ENCODE measurements at places on chromosomes 2 and 18. TPM values are rescaled to one million over a fixed set of nuclear protein-coding genes. Genes with fewer than 3 reads are reported as not detected.

Gene RANBP2
- 72.1 TPM for total RNA-seq

Gene PSMD14
- total RNA-seq = 28.4 TPM

- no peak for DNase-seq
- no peak overlapping the region for H3K4me3 ChIP-seq
- H3K4me1 ChIP-seq = no peaks in the 10 kb centered on the region
- H3K36me3 ChIP-seq = peaks cover 13% of the 10 kb centered on the region
Measured at GRCh38 chr18:76991021-76991688, 141.4 kb downstream of the MBP start.

GRCh38 chr2:65579506-65580235 lies 147.3 kb upstream of the SPRED2 start:
- no peaks in the 10 kb centered on the region for H3K27me3 ChIP-seq
- no peaks in the 10 kb centered on the region for H3K4me1 ChIP-seq
- no peaks in the 10 kb centered on the region for H3K36me3 ChIP-seq
- no peak overlapping the region for H3K4me3 ChIP-seq
- H3K27ac ChIP-seq = no peak overlapping the region
- no peak for DNase-seq

Gene TCF23
- not detected for total RNA-seq

DNA sequence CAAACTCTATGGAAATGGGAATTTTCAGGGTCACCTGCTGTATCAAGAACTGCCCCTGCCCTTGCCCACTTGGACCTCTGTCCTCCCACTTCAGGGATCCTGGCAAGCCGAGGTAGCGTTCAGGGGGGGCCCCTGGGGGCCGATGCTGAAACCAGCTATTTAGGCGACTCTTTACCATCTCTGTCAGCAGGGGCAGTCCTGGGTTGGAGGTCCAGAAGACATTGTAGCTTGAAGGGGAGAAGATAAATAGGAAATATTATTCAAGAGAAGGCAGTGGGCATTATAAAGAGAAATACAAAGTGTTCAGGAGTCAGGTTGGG lies 2.4 kb downstream of the MOGS start:
- no peak overlapping the region for H3K27ac ChIP-seq
- H3K4me3 ChIP-seq = no peak overlapping the region
- no peaks in the 10 kb centered on the region for H3K27me3 ChIP-seq
- H3K4me1 ChIP-seq = peaks cover 16% of the 10 kb centered on the region
- no peak for DNase-seq

GRCh38 chr2:95061119-95061512 lies 35.6 kb downstream of the MAL start:
- H3K4me1 ChIP-seq = peaks cover 42% of the 10 kb centered on the region
- H3K36me3 ChIP-seq = no peaks in the 10 kb centered on the region
- H3K27ac ChIP-seq = peak overlapping the region; percentile 91
- no peak for DNase-seq
- H3K4me3 ChIP-seq = no peak overlapping the region

DNA sequence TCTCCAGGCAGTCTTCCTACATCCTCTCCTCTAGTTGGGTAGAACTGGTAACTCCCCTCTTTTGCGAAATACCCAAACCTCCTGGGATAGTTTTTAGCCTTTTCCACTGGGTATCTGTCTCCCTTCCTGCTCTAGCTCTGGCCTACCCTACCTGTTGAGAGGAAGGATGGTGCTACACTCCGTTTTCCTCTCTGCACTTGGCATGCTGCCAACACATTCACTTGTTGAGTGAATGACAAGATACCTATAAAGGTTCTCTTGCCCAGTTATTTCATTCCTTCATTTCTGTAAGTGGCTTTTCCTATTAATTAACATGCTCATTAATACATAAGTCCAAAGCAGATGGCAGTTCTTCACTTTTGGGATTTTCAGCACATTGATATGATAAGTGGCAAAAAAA lies 293.8 kb downstream of the CNTNAP5 start:
- no peak overlapping the region for H3K4me3 ChIP-seq
- DNase-seq = no peak
- H3K27ac ChIP-seq = no peak overlapping the region
- no peaks in the 10 kb centered on the region for H3K4me1 ChIP-seq
- no peaks in the 10 kb centered on the region for H3K27me3 ChIP-seq
- no peaks in the 10 kb centered on the region for H3K36me3 ChIP-seq

Gene SNED1
- total RNA-seq = 167 TPM

DNA sequence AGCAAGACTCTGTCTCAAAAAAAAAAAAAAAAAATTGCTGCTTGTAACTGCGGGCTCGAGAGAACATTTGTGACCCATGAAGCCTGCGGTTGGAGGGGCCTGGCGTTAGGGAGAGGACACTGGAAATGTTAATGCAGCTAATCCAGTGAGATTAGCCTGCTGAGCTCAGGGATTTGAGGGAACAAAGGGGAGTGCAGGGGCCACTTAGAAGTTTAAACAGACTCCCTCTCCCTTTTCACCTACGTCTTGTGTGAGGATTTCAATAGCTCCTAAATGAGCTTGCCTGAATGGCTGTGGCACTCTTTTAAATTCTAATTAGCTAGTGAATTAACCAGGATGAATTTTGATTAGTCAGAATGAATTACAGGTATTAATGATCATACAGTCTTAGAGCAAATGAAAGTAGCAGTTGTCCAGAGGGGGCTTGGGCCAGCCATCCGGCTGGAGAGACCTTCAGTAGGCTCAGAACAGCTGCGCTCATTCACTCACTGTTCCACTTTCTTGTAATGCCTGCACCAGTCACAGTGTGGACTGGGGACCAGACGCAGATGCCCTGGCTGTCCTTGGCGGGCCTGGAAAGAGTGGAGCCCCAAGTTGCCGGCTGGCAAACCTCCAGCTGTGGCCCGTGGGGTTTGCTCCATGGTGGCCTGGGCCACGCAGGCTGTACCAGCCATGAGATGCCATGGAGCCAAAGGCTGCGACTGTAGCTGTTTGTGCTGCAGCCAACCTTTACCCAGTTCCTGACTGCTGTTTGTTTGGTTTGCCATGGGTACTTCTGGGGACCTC lies 20.8 kb downstream of the LDLRAD4 start:
- H3K36me3 ChIP-seq = no peaks in the 10 kb centered on the region
- H3K27ac ChIP-seq = no peak overlapping the region
- no peaks in the 10 kb centered on the region for H3K4me1 ChIP-seq
- no peak overlapping the region for H3K4me3 ChIP-seq
- H3K27me3 ChIP-seq = no peaks in the 10 kb centered on the region

DNA sequence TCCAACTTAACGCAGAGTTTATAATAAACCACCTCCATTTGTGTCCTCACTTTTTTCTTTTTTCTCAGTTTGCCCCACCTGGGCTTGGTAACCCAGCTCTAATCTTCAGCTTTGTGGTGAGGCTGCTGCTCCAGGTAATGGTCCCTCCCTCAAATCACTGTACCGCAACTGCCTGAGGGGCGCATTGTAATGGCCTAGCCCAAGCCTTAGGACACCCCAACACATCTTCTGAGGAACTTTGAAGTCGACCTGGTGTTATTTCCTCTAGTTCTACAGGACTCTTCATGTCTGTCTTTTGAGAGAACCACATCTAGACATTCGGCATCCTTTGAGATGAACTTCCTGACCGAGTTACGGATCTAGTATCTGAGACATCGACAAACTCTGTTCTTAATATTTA lies 99.7 kb downstream of the PLEKHM3 start:
- no peaks in the 10 kb centered on the region for H3K4me1 ChIP-seq
- no peak overlapping the region for H3K27ac ChIP-seq
- no peaks in the 10 kb centered on the region for H3K36me3 ChIP-seq
- no peak overlapping the region for H3K4me3 ChIP-seq

Gene BCL11A
- not detected for total RNA-seq

Gene AAK1
- 46.1 TPM for total RNA-seq

- no peak overlapping the region for H3K27ac ChIP-seq
- H3K4me1 ChIP-seq = no peaks in the 10 kb centered on the region
Measured at GRCh38 chr18:3541549-3542386, 91.8 kb downstream of the TGIF1 start.

Gene CTLA4
- not detected for total RNA-seq

Gene PCARE
- 0.21 TPM for total RNA-seq

Gene ACSL3
- total RNA-seq = 38.4 TPM

Gene RAB3GAP1
- total RNA-seq = 56.2 TPM

GRCh38 chr18:56775701-56776100 lies 124.5 kb downstream of the WDR7 start:
- H3K27ac ChIP-seq = no peak overlapping the region
- no peaks in the 10 kb centered on the region for H3K27me3 ChIP-seq
- H3K4me3 ChIP-seq = no peak overlapping the region
- no peaks in the 10 kb centered on the region for H3K36me3 ChIP-seq
- DNase-seq = no peak

GRCh38 chr18:3163968-3164367 lies 55.8 kb downstream of the MYOM1 start:
- DNase-seq = no peak
- H3K4me1 ChIP-seq = no peaks in the 10 kb centered on the region
- no peaks in the 10 kb centered on the region for H3K27me3 ChIP-seq
- H3K4me3 ChIP-seq = no peak overlapping the region

Gene DQX1
- total RNA-seq = 6.9 TPM

DNA sequence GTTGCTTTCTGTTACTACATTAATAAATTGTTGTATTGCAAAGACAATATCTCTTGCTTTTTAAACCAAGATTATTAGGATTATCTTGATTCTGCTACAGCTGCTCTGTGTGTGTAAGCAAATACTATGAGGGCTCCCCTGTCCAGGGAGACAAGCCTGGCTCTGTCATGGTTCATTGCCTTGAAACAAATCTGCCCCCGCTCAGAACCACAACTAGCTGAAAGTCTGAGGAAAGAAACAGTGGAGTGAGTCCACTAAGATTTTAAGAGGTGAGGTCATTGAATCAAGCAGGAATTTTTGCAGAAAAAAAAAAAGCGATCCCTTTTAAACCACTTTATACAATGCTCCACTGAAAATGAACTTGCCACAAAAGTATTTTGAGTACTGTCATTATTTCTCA lies 30.8 kb upstream of the LRRTM4 start:
- H3K27me3 ChIP-seq = no peaks in the 10 kb centered on the region
- no peaks in the 10 kb centered on the region for H3K4me1 ChIP-seq
- DNase-seq = no peak
- H3K36me3 ChIP-seq = no peaks in the 10 kb centered on the region
- H3K27ac ChIP-seq = no peak overlapping the region

Gene ABCB11
- total RNA-seq = not detected

- H3K4me1 ChIP-seq = no peaks in the 10 kb centered on the region
- DNase-seq = no peak
- H3K4me3 ChIP-seq = no peak overlapping the region
- H3K27ac ChIP-seq = no peak overlapping the region
- no peaks in the 10 kb centered on the region for H3K27me3 ChIP-seq
Measured at GRCh38 chr2:72111061-72111460, 36.6 kb downstream of the CYP26B1 start.

Gene COPS7B
- 40.6 TPM for total RNA-seq

GRCh38 chr2:205390866-205391265 lies 291.4 kb upstream of the NRP2 start:
- no peak overlapping the region for H3K27ac ChIP-seq
- DNase-seq = no peak
- no peak overlapping the region for H3K4me3 ChIP-seq
- no peaks in the 10 kb centered on the region for H3K27me3 ChIP-seq
- peaks cover 15% of the 10 kb centered on the region for H3K4me1 ChIP-seq

- H3K27ac ChIP-seq = peak overlapping the region; percentile 29
- DNase-seq = no peak
- no peaks in the 10 kb centered on the region for H3K27me3 ChIP-seq
Measured at GRCh38 chr2:144402251-144402650, 117.7 kb downstream of the ZEB2 start.

DNA sequence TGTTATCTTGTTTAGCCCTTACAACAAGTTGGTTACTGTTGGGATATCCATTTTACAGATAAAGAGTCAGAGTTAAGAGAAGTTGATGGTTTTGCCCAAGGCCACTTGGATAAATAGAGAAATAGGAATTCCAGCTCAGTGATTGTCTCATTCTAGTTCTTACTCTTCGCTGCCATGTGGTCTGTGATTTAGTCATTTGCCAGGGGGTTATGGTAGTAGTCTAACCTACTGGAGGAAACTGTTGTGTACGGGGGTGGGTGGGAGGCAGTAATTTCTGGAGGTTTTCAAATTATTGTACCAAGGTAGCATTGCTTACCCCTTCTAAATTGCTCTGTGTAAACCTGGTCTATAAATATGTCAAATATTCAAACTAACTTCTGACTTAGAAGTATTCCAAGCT lies 110.4 kb downstream of the MAP2 start:
- H3K27me3 ChIP-seq = no peaks in the 10 kb centered on the region
- no peak for DNase-seq
- H3K4me3 ChIP-seq = no peak overlapping the region
- H3K36me3 ChIP-seq = no peaks in the 10 kb centered on the region
- no peak overlapping the region for H3K27ac ChIP-seq

GRCh38 chr2:76247006-76247405 lies 536.3 kb upstream of the GCFC2 start:
- H3K36me3 ChIP-seq = no peaks in the 10 kb centered on the region
- no peak for DNase-seq
- no peak overlapping the region for H3K4me3 ChIP-seq
- no peaks in the 10 kb centered on the region for H3K4me1 ChIP-seq
- H3K27ac ChIP-seq = no peak overlapping the region

GRCh38 chr2:36792951-36793350 lies 96.4 kb downstream of the VIT start:
- H3K4me1 ChIP-seq = no peaks in the 10 kb centered on the region
- DNase-seq = no peak
- H3K36me3 ChIP-seq = no peaks in the 10 kb centered on the region
- H3K27ac ChIP-seq = no peak overlapping the region

Gene CXCR4
- 38.5 TPM for total RNA-seq

GRCh38 chr18:37611614-37612279 lies 46.1 kb upstream of the CELF4 start:
- no peak overlapping the region for H3K4me3 ChIP-seq
- no peaks in the 10 kb centered on the region for H3K4me1 ChIP-seq
- no peaks in the 10 kb centered on the region for H3K27me3 ChIP-seq
- H3K27ac ChIP-seq = no peak overlapping the region
- H3K36me3 ChIP-seq = no peaks in the 10 kb centered on the region

Gene FBLN7
- 0.60 TPM for total RNA-seq

Gene CFC1
- total RNA-seq = not detected

GRCh38 chr2:215692387-215693079 lies 256.7 kb upstream of the FN1 start:
- H3K4me1 ChIP-seq = peaks cover 20% of the 10 kb centered on the region
- H3K4me3 ChIP-seq = no peak overlapping the region
- H3K36me3 ChIP-seq = no peaks in the 10 kb centered on the region
- H3K27ac ChIP-seq = no peak overlapping the region
- no peak for DNase-seq

Gene TUBA4B
- total RNA-seq = not detected

GRCh38 chr18:12086249-12086648 lies 7.4 kb upstream of the ANKRD62 start:
- H3K4me3 ChIP-seq = no peak overlapping the region
- DNase-seq = no peak
- no peaks in the 10 kb centered on the region for H3K36me3 ChIP-seq
- H3K27ac ChIP-seq = no peak overlapping the region
- H3K4me1 ChIP-seq = no peaks in the 10 kb centered on the region

Gene HOXD12
- total RNA-seq = not detected

Measured in tibial nerve (tissue), 4 donors.